H1 (cell line): ENCODE measurements at places on chromosomes 5 and 9. TPM values are rescaled to one million over a fixed set of nuclear protein-coding genes. Genes with fewer than 3 reads are reported as not detected.

PRRX2 gene
- polyA plus RNA-seq: 9.2 and 10.9 TPM in 2 replicates

RETREG1 gene
- 0.62 and 1.2 TPM in 2 replicates for polyA plus RNA-seq

SLC34A3 gene
- 0.06 and 0.08 TPM in 2 replicates for polyA plus RNA-seq

DNA sequence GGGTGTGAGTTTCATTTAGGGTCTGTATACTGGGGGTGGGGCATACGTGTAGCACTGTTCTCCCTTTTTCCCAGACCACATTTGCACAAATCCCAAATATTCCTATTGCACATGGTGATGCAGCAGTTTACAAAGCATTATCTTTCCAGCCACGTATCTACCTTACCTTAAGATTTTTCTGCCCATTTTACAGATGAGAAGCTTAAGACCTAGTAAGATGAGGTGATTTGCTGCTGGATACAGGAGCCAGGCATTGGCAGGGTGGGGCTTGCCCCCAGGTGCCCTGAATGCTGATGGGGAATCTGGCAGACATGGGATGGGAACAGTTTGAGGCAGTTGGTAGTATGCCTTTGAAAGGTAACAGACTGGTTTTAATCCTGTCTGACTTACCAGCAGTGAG, 12.5 kb downstream of the LHX2 start:
- no peak for DNase-seq

GRCh38 chr5:115961381-115962238, 665 bp upstream of the LVRN start:
- peak; percentile 51 for DNase-seq

DNA sequence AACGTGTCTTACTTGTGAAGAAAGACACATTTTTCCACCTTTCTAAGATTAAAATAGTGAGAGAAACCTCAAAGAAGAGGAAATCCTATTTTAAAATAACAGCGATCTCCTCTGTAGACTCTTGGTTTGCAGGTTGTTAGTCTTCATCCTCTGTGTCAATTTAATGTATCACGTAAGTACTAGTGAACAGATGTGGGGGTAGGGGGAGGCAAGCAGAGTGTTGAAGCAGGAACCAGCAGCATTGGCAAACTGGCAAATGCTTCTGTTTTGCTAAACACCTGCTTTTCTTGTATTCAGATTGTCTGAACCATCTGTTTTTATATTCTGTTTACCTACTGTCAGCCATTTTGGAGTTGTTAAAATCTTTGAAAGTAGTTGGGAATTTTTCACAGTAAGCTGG, 159.3 kb upstream of the TLX3 start:
- DNase-seq: no peak

DNA sequence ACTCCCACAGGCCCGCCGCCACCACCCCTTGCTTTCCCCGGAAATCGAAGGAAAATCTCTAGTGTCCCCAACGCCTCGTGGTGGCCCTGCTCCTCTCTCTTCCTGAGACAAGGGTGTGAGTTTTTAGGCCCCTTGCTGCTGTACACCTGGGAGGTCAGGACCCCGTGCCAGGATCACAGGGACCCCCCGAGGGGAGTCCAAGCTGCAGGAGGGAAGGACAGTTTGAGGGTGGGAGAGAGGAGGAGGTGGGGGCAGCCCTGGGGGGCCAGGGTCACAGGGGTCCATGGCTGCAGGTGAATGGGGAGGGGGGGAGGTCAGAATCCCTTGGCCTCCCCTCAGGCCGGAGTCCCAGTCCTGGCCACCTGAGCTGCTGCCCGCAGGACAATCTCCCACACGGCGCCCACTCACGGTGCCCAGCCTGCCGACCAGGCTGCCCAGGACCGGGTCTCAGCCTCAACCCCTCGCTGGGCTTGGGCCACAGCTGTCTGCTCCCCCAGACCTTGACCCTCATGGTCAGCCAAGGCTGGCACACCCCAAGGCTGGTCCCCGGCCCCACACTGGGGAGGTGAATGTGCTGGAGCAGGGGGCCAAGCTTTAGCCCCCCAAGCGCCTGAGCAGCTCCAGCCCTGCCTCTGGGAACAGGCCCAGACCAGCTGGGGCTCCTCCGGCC, 19.9 kb downstream of the TPPP start:
- DNase-seq: peak; percentile 45

GRCh38 chr5:120872297-120872696, 408.2 kb downstream of the PRR16 start:
- no peak for DNase-seq
